Stimulated activated CD8-positive, alpha-beta memory T cell treated with anti-CD3 and anti-CD28 coated beads, Interleukin-15, amount 100 ng/mL, for 1 hour (primary cell): ENCODE measurements at places on chromosomes 16 and 17.

DNA sequence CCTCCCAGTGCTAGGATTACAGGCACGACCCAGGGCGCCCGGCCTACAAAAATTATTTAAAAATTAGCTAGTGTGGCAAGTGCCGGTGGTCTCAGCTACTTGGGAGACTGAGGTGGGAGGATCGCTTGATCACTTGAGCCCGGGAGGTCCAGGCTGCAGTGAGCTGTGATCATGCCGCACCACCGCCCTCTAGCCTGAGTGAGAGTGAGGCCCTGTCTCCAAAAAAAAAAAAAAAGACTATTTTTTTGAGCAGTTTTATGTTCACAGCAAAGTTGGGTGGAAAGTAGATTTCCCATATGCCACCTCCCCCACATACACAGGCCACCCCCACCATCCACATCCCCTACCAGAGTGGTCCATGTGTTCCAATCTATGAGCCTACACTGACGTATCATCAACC is 84.9 kb downstream of the MGAT5B start:
- DNase-seq: no peak

DNA sequence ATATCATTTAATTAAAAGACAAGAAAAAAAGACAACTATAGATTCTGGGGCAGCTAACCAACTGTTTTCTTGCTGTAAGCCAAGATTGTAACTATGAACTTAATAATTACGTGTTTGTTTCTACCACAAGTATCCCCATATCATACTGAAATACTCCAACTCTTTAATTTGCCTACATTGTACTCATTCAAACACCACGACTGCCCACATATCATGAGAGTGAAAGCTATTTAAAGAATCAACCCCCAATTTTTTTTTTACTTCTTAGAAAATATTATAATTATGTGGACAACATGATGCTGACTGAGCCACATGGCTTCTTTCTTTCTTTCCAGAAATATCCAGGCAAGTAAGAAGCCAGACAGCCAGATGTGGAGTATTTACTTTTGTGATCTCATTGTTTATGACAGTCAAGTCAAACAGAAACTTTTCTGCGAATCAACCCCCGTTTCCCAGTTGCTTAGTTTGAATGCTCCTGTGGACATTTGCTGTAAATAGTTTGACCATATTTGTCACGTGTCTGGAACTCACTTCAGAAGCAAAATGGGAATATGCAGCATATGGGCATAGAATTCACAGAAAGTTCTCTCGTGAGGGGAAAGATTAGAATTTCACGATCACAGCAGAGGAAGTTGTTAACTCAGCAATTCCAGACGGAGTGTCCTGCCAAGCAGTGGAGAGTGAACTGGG is 126.8 kb upstream of the PSMD7 start:
- no peak for DNase-seq

- DNase-seq: no peak
Measured at GRCh38 chr17:16923097-16923903, 48.6 kb downstream of the TNFRSF13B start.

- no peak for DNase-seq
Measured at GRCh38 chr16:87620201-87620495, 17.8 kb downstream of the JPH3 start.

GRCh38 chr16:89909777-89910716 is 8.6 kb upstream of the MC1R start:
- DNase-seq: peak; percentile 31

DNA sequence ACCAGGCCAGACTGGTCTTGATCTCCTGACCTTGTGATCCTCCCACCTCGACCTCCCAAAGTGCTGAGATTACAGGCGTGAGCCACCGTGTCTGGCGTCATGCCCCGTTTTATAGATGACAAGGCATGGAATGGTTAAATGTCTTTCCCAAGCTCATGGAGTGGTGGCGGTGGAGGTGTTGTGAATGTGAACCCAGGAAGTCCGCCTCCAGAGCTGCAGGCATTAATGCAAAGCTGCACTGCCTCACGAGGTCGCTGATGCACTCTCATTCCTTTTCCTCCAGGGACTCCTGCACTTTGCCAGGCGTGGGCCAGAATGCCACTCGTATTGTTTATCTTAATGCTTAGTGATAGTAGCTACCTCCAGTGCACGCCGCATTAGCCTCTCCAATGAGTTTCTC is 149.6 kb downstream of the WWOX start:
- no peak for DNase-seq

GRCh38 chr16:9907752-9908151 is 274.5 kb downstream of the GRIN2A start:
- no peak for DNase-seq

DNA sequence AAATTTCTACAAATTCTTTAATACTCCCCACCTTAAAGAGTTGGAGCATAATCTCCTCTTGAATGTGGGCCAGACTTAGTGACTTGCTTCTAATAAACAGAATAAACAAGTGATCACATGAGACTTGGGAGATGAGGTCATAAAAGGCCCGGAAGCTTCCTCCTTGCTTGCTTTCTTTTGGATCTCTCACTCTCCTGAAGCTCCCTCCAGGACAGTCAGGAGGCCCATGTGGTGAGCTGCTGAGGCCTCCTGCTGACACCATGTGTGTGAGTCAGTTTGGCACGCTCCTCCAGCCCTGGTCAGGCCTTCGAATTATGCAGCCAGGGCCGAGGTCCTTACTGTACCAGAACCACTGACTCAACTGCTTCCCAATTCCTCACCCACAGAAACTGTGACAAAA is 53.2 kb downstream of the NDEL1 start:
- DNase-seq: no peak

- no peak for DNase-seq
Measured at GRCh38 chr16:87410968-87411367, 18.8 kb downstream of the MAP1LC3B start.

- DNase-seq: no peak
Measured at GRCh38 chr17:78224231-78225087, 7.0 kb upstream of the TMEM235 start.

DNA sequence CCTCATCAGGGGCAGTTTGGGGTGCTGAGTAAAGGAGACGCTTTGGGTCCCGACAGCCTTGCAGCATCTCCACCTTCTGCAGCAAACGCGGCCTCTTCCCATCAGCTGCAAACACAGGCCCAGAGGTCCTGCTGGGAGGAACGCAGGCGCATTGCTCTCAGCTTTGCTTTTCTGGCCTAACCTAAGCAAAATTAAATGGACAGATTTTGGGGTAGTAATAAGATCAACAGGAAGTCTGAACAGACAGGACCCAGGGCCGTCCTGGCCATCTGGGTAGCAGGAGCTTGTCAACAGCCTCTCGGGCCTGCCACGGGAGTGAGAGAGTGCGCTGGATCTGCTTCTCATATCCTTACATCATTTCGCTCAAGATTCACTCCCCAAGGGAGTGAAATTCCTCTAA is 7.2 kb downstream of the NUBP1 start:
- no peak for DNase-seq

GRCh38 chr17:63489291-63489690 is 12.4 kb downstream of the ACE start:
- DNase-seq: no peak

GRCh38 chr17:14525551-14526455 is 224.9 kb downstream of the HS3ST3B1 start:
- no peak for DNase-seq

DNA sequence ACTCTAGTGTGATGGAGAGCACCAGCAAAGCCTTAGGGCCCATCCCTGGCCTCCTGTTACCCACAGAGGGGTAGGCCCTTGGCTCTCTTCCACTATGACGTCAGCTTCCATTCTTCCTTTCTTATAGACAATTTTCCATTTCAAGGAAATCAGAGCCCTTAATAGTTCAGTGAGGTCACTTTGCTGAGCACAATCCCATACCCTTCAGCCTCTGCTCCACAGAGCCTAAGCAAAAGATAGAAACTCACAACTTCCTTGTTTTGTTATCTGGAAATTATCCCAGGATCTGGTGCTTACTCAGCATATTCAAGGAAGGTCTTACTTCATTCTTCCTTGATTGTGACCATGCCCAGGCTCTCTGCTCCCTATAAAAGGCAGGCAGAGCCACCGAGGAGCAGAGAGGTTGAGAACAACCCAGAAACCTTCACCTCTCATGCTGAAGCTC is at the start of gene CCL8:
Gene CCL8, plus strand, starts transcription at position 397 of the 445 bp plus-strand sequence. CDS start 67 bp downstream, outside the sequence.
- no peak for DNase-seq

DNA sequence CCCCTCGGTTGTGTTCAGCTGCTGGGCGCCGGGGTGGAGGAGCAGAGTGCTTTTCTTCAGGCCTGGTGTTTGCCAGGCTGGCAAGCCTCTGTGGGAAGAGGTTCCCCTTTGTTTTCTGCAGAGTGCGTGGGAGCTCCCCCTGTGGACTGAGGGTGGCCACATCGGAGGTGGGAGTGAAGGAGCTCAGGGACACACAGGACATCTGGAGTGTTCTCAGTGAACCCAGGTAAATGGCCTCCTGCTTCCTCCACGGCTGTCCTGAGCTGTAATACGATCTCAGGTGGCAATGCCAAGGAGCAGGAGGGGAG is 39.2 kb upstream of the IRF8 start:
- DNase-seq: no peak

GRCh38 chr16:54930005-54930868 is at the start of gene IRX5:
IRX5 (plus strand) TSS chr16:54930865; CDS start chr16:54931199, 334 bp downstream.
- no peak for DNase-seq

- no peak for DNase-seq
Measured at GRCh38 chr17:21012736-21013135, 30.1 kb downstream of the USP22 start.

GRCh38 chr16:47567321-47567720 is 106.2 kb downstream of the PHKB start:
- DNase-seq: no peak

DNA sequence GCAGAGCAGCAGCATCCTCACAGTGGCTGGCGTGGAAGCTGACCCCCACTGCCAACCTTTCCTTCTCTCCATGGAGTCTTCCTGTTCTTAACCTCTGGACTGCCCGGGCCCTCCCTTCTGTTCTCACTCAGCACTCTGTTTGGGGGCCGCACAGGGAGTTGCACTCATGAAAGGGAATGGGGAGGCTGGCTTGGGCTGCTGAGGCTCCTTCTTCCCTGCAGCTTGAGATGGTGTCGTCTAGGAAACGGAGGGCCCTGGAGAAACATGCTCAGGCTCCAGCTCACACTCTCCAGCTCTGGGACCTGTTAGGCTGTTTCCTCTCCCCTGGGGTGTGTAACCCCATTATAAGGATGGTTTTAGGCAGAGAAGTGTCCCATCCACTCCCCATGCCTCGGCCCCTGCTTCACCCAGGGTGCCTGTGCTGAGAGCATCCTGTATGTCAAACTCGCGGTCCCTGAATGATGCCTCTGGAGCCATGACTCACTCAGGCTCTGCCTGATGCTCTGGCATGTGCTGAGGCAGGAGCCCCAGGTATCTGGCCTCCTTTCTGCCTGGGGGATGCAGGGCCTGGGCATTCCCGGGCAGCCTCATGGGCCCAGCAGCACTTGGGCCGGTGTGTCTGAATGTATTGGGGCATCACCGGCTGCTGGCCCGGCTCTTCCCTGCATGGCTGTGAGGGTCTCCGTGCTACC is 18.9 kb downstream of the TMEM94 start:
- DNase-seq: no peak

- DNase-seq: peak; percentile 85
Measured at GRCh38 chr17:47733047-47733673, at the start of gene TBX21. TBX21 (plus strand) TSS chr17:47733236; CDS start chr17:47733455, 219 bp downstream.

- DNase-seq: no peak
Measured at GRCh38 chr16:48162839-48163410, 7.1 kb upstream of the ABCC12 start.

DNA sequence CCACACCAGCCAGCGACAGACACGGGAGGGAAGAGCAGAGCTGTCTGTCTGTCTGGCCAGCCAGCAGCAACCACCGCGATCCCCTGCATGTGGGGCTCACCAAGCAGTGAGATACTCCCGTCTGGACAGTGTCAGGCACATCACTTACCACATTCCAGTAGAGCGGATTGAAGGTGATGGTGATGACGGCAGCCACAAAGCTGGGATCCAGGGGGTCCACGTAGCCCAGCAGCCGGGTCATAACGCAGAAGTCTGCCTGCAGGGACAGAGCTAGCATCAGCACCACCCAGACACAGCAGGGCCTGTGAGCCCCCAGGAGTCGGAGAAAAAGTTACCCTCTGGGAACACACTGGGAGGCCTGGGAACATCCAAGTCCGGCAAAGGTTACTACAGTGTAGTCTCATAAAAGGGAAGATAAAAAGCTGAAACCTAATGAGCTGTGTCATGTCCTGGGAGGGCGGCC is 14.7 kb downstream of the PEMT start:
- no peak for DNase-seq

GRCh38 chr17:13508896-13509295 is 92.8 kb downstream of the HS3ST3A1 start:
- no peak for DNase-seq

DNA sequence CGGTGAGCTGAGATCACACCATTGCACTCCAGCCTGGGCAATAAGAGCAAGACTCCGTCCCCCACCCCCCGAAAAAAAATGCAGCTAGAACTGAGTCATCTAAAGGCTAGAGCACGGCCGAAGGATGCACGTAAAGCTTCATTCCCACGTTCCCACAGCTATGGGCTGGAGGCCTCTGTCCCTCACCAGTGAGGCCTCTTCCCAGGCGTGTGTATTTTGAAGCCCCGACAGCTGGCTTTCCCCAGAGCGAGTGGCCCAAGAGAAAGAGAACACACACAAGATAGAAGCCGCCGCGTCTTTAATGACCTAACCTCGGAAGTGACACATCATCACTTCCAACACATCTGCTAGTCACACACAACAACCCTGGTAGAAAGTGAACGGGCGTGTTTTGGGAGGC is 6.6 kb upstream of the KCTD5 start:
- no peak for DNase-seq

GRCh38 chr16:66175636-66176035 is 190.9 kb upstream of the CDH5 start:
- DNase-seq: no peak

- DNase-seq: no peak
Measured at GRCh38 chr16:46687486-46687885, 1.5 kb downstream of the VPS35 start.

DNA sequence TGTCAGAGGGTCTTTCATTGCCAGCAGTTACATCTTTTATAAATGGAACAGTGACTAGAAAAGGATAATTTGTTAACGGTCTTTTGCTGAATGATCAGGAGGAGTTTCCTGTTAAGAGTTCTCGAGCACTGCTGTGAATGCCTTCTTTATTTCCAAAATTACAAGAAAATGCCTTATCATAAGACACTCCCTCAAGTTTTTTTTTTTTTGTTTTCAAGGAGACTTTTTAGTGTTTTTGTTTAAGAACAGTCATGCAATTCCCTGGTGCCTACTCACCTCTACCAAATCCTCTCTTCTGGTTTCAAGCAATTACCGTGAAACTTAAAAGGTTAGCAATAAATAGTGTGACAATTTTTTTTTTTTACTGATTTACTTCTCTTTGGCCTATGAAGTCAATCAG is 19.0 kb upstream of the VWA3A start:
- DNase-seq: no peak

GRCh38 chr16:89484041-89484501 is 6.3 kb downstream of the ANKRD11 start:
- DNase-seq: no peak

GRCh38 chr17:82490512-82491195 is 28.9 kb upstream of the FOXK2 start:
- no peak for DNase-seq
